ENCODE measurements at places on chromosomes 1 and 21.

DNA sequence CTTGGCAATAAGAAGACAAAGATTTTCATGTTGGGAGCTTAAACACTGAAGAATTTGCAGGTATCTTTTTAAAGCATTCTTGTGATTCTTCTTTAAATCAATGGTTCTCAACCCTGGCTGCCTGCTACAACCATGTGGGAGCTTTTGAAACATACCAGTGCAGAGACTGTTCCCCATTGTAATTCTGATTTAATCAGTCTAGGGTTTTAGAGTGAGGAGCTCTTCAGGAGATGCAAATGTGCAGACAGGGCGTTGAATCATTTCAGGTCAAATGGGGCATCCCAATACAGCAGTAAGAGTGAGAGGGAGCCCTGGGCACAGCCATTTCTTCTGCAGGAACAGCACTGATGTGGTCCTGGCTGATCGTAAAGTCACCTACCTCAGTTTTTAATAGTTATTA, 24.3 kb downstream of the KCNJ6 start:
- DNase-seq: no peak

- no peak for DNase-seq
These were observed 72.1 kb downstream of the SKI start for GRCh38 chr1:2300004-2300771.

GRCh38 chr1:183346276-183346732, 71.9 kb downstream of the NMNAT2 start:
- DNase-seq: no peak

DNA sequence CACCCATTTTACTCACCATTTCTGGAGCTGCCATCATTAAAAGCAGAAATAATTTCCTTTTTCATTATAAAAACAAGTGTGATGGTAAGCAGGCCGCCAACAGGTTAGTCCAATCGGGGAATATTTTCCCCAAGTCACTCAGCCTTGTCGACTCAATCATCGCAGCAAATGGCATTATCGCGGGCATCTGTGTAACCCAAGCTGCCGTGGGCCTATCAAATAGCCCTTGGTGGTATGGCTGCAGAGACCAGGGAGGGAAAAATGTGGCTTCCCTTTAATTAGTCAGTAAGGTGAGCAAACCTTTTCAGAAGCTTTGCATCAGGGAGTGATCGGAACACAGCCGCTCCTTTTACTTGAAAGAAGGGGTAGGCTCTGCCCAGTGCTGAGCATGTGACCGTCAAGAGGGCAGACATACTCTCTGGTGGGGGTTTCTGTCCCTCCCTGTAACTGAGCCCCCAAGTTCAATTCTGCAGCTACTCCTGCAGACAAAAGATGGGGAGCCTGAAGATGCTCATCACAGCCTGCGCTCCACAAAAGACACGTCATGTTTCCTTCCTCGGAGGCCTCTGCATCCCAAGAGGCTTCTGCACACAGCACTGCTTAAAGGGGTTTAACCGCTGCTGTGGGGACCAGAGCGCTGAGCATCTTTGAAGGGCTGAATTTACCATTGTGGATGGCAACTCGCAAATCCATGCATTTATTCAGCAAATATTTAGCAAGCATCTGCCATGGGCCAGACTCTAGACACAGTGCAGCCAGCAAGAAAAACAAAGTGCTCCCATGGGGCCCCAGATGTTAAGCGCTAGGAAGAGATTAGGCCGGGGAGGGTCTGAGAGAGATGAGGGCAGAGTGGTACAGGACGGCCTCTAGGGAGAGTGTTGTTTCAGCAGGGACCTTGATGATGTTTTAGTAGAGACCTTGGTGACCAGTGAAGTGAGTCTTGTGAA, 1.2 kb upstream of the TMPRSS3 start:
- no peak for DNase-seq

- no peak for DNase-seq
These were observed 295.4 kb downstream of the RRAGC start for GRCh38 chr1:38563942-38564735.

DNA sequence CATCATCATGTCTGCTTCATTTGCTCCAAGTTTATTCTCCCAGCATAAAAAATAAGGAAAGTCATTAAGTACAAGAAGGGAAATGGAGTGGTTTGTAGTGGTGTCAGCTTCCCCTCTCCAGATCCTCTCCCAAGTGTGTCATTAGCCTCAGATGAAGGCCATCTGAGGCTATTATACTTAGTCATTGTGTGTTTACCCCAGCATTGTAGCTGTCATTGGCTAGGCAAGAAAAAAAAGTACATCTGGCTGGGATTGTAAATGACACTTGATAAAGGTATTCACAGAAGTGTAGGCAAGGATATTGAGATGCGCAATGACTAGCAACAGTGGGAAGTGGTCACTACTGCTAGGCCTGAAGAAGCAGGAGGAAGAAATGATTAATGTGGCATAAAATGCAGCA, 316.9 kb upstream of the SGIP1 start:
- DNase-seq: no peak

DNA sequence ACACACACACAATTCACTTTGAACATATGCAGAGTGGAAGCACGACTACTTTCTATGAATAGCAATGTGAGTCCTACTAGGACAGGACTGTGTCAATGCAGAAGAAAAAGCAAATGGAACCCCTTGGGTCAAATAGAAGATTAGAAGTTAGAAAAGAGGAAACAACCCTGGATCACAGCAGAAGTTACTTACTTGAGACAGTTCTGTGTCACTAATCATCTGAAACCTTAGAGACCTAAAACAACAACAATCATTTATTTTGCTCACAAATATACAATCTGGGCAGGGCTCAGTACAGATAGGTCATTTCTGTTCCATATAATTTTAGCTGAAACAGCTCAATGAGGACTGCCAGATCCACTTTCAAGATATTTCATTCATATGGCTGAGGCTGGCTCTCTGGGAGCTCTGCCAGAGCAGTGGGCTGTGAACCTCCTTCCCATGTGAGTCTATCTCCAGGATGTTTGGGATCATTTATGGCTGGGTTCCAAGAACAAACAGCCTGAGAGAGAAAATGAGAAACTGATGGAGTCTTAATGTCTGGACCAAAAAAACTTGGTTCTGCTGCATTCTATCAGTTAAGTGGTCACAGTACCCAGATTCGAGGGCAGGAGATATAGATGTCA, 42.5 kb upstream of the IL10 start:
- DNase-seq: no peak

GRCh38 chr21:39580744-39581143, 32.0 kb upstream of the B3GALT5 start:
- DNase-seq: no peak

GRCh38 chr1:113917400-113918082, 11.6 kb upstream of the HIPK1 start:
- DNase-seq: no peak

GRCh38 chr1:116287341-116288200, 85.5 kb upstream of the ATP1A1 start:
- DNase-seq: no peak

- DNase-seq: no peak
These were observed 4.8 kb upstream of the TLR5 start for GRCh38 chr1:223147873-223148272.

DNA sequence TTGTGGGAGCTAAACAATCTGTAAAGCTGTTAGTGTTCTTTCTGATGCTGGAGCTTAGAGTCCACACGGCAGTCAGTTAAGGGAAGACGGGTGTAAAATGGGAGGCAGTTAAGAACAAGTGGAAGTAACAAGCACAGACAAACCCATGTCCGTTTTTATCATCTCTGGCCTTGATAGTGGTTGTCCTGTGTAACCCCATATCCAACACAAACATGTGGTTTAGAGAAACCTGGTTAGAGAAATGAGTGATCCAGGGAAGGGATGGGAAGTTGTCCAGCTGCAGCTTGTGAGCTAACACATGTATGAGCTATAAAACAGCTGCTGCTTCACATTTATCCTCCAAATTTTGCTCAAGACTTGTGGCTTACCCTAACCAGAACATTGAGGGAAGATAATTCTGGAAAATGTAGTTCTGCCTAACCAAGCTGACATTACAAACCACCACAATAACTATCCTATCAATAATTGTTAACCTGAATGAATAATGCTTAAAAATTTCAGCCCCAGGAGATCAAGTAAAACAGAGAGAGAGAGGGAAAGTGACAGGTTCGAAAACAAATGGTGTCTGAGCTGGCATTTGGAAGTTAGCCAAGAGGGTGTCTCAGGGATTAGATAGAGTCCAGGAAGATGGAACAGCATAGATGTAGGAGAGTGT, 10.6 kb upstream of the C1orf162 start:
- DNase-seq: no peak

- no peak for DNase-seq
These were observed 94.6 kb upstream of the CASZ1 start for GRCh38 chr1:10891091-10891490.

DNA sequence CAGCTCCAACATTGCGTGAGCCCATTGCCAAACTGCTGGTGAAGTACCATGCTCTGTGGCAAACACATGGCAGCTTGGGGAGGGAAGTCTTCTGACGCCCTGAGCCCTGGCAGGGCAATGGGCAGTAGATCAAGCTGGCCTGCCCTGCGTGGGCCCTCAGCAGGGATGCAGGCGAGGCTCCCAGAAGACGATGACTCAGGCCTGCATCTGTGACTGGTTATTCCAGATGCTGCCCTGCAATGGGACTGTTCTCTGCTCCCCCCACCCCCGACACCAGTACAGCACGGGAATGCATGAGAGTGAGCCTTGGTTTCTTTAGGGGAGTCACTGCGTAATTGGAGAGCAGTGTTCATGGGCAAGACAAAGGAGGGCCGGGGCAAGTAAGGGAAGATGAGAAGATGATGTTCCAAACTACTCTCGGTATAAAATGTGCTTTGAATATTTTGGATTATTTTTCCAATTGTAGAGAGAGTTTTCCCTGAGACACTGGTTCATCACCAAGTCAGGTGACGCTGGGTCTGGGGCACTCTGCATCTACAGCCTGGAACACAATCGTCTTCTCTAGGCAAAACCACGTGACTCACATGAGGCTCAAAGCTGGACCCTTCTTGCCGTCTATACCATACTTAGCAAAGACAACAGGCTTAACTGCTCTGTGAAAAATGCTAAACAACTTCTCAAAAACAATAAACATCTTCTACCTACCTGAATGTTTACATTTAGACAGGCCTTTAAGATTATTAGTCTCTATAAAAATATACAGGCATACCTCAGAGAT, 9.0 kb upstream of the C1orf198 start:
- no peak for DNase-seq

DNA sequence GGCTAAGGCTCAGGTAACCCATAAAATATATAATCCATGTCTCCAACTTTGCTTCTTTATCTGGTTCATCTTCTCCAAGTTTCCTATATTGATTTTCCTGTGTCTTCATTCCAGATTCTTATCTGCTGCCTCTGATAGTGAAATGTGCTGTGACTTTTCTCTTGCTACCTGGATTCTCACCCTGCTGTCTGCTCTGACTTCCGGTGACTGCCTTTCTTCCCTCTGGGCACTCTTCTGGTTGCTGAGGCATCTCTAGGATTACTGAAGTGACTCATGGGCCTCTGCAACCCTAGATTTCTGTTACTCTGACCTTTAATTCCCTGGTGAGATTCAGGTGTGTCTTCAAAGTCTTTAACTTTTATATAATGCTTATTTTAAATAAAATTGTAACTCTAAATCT, 46.9 kb downstream of the GIPC2 start:
- DNase-seq: no peak

GRCh38 chr21:27418346-27418745, 451.5 kb upstream of the ADAMTS5 start:
- DNase-seq: no peak

DNA sequence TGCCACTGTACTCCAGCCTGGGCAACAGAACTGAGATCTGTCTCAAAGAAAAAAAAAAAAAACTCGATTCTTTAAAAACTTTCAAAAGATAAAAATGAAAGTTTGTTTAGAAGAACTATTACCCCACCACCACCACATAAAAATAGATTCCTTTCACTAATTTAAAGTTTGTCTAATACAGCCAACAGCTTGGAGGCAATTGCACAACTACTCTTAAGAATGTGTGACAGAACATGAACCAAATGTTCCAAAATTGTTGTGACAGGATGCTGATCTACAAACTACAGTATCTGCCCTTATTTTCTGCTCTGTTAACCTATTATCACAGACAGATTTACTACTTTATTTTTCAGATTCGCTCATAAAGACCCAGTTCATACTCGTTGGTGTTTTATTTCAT, 5.5 kb upstream of the TGFBR3 start:
- no peak for DNase-seq

DNA sequence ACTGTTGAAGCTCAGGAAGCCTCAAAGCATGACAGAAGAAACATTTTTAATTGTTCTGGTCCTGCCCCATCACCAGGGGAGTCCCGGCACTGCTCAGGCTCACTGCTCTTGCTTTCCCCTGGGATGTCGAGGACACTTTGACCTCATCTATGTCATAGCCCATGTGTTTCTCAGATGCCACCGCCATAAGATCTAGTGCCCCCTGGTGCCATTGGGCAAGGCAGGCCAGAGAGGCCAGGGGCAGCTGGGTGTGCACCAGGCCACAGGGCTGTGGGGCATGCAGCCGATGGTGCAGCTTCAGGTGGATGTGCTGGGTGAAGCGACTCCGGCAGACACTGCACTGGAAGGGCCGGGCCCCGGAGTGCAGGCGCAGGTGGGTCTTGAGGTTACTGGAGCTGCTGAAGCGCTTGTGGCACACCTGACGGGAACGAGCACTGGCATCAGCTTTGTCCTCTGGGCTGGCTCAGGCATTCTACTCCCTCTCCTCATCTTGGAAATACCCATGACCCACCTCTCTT, 7.7 kb upstream of the CRYBG2 start:
- no peak for DNase-seq

- no peak for DNase-seq
These were observed 142.7 kb downstream of the SPATA46 start for GRCh38 chr1:162233937-162234336.

DNA sequence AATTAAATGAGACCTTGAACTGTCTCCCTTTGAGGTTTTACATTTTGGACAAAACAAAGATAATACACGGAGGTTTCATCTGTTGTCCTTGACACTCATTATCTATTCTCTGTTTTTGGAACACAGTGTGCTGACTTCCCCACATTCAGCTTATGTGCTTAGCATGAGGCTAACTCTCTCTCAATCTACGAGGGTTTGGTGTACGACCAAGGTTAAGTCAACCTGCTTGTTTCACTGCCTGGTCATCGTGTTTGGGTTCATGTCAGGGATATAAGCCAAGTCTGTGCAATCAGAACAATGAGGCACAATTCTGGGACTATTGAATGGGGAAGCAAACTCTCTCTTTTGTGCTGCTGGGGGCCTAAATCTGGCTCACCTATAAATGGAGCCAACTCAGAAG, 328.5 kb upstream of the USP25 start:
- DNase-seq: no peak

- peak; percentile 81 for DNase-seq
These were observed at the start of gene UBE2G2 for GRCh38 chr21:44801468-44802395. TSS of gene UBE2G2 (minus strand) at chr21:44801820. CDS start at chr21:44801748, 72 bp downstream.

DNA sequence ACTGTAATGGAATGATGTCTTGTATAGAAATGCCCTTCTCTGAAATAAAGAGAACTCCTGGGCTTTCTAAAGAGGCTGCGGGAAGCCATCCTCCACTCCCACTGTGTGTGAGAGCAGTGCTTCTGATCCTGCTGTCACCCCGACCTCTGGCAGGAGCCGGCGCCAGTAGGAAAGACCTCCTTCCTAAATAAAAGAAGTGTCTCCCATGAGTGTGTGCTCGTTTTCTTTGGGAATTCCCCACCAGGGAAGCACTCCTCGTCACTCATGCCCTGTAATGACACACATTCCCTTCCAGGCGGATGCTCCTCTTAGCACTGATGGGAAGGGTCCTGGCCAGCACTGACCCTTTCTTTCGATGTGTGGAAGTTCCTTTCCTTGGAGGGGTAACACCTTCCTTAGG, 20.1 kb downstream of the AGT start:
- DNase-seq: no peak

- no peak for DNase-seq
These were observed 1.2 kb upstream of the LUZP1 start for GRCh38 chr1:23169727-23170335.

GRCh38 chr1:7558921-7559869, 211.9 kb upstream of the VAMP3 start:
- no peak for DNase-seq

Measured in neuronal stem cell (in vitro differentiated cells).